Progenitor cell of endocrine pancreas (in vitro differentiated cells): ENCODE measurements at places on chromosomes 12 and 14. TPM values are rescaled to one million over a fixed set of nuclear protein-coding genes. Genes with fewer than 3 reads are reported as not detected.
A peak's percentile ranks its signal among the peaks of the same experiment; 100 is the strongest.

DNA sequence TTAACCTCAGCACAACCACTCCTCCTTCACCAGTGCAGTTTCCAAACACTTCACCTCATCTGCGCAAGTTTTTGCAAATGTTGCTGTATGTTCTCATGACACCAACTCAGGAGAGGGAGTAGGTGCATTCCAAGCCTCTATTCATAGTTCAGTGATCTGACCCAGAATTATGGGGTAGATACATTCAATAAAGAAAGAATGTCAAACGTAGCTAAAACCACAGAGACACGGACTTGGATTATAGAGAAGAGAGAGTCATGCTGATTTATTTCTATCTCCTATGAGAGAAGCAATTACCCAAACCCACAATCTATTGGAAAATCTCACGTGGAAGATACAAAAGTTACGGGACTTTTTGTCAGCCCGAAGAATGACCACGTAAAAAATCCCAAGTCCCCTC lies 1006.0 kb upstream of the TMEM132C start:
- H3K4me1 ChIP-seq, result no peaks in the 10 kb centered on the region
- peaks cover 4% of the 10 kb centered on the region for H3K27me3 ChIP-seq
- no peak for DNase-seq
- no peaks in the 10 kb centered on the region for H3K36me3 ChIP-seq
- H3K4me3 ChIP-seq, result no peak overlapping the region
- H3K27ac ChIP-seq, result no peak overlapping the region

GRCh38 chr12:50825372-50825838 lies 17.3 kb upstream of the TMPRSS12 start:
- H3K4me1 ChIP-seq, result peaks cover 11% of the 10 kb centered on the region
- no peak overlapping the region for H3K4me3 ChIP-seq
- H3K27me3 ChIP-seq, result no peaks in the 10 kb centered on the region
- no peak for DNase-seq

DNA sequence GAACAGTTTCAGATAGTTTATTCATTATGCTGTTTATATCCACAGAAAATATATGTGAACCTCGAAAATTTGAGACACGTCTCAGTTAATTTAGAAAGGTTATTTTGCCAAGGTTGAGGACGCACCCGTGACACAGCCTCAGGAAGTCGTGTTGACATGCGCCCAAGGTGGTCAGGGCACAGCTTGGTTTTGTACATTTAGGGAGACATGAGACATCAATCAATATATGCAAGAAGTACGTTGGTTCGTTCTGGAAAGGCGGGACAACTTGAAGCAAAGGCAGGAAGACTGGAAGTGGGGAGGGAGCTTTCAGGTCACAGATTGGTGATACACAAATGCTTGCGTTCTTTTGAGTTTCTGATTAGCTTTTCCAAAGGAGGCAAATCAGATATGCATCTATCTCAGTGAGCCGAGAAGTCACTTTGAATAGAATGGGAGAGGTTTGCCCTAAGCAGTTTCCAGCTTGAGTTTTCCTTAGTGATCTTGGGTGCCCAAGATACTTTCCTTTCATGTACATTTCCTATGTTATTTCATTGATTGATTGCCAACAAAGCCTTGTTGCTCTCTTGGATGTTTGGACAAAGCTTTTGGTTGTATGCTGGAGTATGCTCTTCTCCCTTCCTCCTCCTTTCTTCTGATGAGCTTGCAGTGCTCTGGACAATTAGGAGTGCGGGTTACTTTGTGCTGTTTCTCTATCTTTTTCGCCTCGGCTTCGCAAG lies 3.2 kb downstream of the SNAPC1 start:
- H3K27me3 ChIP-seq, result no peaks in the 10 kb centered on the region
- peak overlapping the region; percentile 73 for H3K27ac ChIP-seq
- DNase-seq, result no peak
- peak overlapping the region; percentile 32 for H3K4me3 ChIP-seq
- peaks cover 6% of the 10 kb centered on the region for H3K36me3 ChIP-seq

DNA sequence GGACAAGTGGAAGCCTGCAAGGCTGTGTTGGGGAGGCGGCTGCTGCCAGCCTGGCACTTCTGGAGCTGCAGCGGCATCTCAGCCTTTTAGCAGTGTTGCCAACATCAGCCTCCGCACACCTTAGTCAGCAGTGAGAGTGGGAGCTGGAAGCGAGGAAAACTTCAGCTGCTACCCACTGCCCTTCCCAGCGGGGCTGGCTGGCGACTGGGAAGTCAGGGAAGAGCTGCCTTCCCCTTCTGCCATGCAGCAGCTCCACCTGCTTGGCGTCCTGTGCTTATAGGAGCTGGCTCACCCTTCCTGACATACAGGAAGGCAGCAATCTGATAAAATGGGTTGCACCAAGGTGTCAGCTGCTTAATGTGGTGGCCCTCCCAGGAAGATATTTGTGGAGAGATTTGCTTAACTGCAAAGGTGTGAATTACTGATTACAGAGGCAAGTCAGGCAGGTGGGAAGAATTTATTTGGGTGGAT lies 15.4 kb upstream of the PLEKHG3 start:
- H3K27me3 ChIP-seq, result peaks cover 62% of the 10 kb centered on the region
- H3K4me3 ChIP-seq, result no peak overlapping the region
- no peak overlapping the region for H3K27ac ChIP-seq
- DNase-seq, result no peak
- H3K4me1 ChIP-seq, result peaks cover 15% of the 10 kb centered on the region
- no peaks in the 10 kb centered on the region for H3K36me3 ChIP-seq

Gene CD4
- 1.5 and 2.1 TPM in 2 replicates for total RNA-seq

- H3K4me3 ChIP-seq, result no peak overlapping the region
- no peaks in the 10 kb centered on the region for H3K27me3 ChIP-seq
- DNase-seq, result no peak
- no peak overlapping the region for H3K27ac ChIP-seq
These were observed 35.8 kb downstream of the TIMELESS start for GRCh38 chr12:56413392-56413791.

Gene PMEL
- total RNA-seq, result 3.7 and 6.3 TPM in 2 replicates

- H3K27ac ChIP-seq, result no peak overlapping the region
- H3K36me3 ChIP-seq, result no peaks in the 10 kb centered on the region
- peaks cover 2% of the 10 kb centered on the region for H3K4me1 ChIP-seq
- H3K27me3 ChIP-seq, result no peaks in the 10 kb centered on the region
These were observed 310.5 kb downstream of the ETNK1 start for GRCh38 chr12:22935501-22935900.

Gene USP44
- 11.6 and 13.3 TPM in 2 replicates for total RNA-seq

DNA sequence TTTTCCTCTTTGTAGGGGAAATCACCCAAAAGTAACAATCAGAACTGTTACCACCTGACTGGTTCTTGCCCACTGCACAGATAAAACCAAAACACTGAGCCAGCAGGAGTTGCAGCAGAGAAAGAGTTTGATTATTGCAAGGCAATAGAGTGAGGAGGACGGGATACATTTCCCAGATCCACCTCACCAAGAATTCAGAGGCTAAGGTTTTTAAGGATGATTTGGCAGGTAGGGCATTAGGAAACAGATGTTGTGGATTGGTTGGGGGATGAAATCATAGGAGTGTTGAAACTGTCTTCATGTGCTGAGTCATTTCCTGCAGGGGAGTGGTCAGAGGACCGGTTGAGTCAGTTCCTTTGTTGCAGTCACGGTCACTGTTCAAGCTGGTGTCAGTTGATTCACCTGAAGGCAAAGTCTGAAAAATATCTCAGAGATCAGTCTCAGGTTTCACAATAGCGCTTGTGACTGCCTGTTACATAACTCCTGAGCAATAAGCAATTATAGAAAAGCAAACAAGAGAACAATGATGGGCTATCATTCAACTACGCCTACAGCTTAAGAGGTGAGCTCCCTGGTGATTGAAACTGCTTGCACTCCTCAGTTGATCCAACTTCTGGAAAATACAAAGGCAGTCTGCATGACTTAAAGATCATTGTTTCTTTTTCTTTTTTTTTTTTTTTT lies 20.3 kb upstream of the AMN1 start:
- H3K36me3 ChIP-seq, result peaks cover 15% of the 10 kb centered on the region
- no peaks in the 10 kb centered on the region for H3K27me3 ChIP-seq
- peak overlapping the region; percentile 64 for H3K27ac ChIP-seq

DNA sequence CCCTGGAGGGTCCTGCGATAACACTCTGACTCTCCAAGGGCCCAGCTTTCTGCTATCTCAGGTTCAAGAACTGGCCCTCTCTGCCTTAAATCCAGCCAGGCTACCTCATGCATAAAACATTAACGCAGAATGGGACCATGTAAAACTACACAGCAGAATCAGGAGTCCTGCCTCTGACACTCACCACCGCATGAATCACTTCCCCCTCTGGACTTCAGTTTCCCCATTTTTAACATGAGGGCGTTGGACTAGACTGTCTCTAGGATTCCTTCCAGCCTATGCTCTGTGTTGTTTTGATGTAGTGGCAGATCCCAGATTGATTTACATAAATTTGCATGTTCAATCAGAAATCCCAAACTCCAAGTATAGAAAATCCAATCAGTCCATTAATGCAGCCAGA lies 3.3 kb downstream of the NCKAP5L start:
- no peak overlapping the region for H3K4me3 ChIP-seq
- no peak overlapping the region for H3K27ac ChIP-seq
- peaks cover 16% of the 10 kb centered on the region for H3K4me1 ChIP-seq
- no peaks in the 10 kb centered on the region for H3K27me3 ChIP-seq

- no peak for DNase-seq
- H3K4me1 ChIP-seq, result peaks cover 3% of the 10 kb centered on the region
- peaks cover 14% of the 10 kb centered on the region for H3K27me3 ChIP-seq
- no peak overlapping the region for H3K4me3 ChIP-seq
These were observed 27.3 kb upstream of the CHPT1 start for GRCh38 chr12:101670007-101670671.

DNA sequence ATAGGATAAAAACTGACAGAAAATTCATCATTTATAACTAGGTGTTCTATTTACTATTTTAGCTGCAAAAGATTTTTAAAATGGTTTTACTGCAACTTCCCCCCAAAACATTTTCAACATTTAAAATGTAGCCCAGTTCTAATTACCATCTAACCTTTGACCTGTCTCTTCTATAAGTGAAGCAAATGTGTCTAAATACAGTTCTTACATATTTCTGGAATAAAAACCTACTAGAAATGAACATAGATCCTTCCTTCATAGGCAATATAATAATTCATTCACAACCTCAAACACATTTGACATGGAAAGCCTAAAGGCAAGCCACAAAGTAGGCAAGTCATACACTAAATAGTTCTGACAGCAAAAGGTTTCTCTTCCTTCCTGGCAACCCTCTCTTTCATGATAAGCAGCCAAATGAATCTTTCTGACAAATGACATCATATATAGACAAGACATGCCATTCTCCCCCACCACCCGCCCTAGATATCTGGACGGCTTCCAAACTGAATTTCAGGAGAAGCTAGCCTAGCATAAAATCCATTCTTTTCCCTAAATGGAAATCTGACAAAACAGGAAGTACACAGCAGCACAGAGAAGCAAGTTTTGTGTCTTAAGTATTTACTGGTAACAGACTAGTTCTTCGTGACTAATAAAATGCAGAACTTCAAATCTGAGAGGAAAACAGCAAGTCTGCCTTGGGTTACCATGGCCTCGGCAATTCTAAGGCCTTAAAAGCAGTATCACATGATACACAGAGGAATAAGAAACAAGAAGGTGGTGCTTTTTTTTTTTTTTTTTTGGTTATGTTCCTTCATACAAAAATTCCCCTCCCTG lies 17.2 kb upstream of the ARID4A start:
- peak overlapping the region; percentile 91 for H3K27ac ChIP-seq
- peaks cover 17% of the 10 kb centered on the region for H3K4me1 ChIP-seq
- no peaks in the 10 kb centered on the region for H3K27me3 ChIP-seq

DNA sequence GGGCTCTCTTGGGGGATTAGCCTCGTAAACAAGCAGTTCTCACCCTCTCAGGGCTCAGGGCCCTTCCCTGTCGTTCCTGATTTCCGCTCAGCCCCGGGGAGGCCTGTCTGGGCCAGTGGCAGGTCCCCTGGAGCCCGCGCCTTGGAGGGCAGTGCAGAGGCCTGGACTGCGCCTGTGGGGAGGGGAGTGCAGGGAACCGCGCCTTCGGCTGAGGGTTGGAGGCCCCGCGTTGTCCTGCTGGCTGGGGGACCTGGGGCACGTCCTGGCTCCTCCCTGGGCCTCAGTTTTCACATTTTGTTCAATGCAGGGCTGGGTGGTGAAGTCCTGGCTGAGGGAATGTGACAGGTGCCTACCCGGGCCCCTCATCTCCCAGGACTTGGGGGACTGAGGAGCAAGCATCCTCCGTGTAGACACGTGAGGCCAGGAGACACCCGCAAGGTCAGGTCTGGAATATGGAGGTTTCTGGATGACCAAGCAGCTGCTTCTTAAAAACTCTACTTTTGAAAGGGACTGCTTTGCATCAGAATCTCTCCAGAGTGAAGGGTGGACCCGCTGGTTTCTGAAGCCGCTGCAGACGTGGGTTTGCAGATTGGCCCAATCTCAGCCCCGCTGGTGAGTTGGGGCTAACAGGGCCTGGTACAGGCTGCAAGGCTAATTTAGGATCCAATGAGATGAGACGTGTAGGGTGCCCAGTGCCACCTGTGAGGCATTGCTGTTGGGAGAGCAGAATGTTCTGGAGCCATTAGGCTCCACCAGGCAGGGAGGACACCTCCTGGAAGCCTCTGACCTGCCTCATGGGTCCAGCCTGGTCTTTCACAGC lies 80.2 kb downstream of the KIF26A start:
- H3K4me3 ChIP-seq, result no peak overlapping the region
- H3K36me3 ChIP-seq, result no peaks in the 10 kb centered on the region
- no peak overlapping the region for H3K27ac ChIP-seq

DNA sequence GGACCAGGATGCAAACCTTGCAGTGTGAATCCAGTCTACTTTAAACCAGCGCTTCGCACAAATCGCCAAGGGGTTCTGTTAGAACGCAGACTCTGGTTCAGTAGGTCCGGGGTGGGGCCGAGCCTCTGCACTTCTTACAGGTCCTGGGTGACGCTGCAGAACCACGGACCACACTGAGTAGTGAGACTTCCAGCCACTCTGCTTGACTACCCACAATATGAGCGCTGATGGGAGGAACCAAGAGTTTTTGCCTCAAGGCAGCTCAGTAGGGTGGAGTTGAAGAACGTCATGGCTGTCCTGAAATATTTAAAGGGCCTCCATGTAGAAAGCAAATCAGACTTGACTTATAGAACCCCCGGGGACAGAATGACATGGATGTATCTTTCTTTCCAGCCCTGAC lies 138.0 kb upstream of the CRY1 start:
- no peaks in the 10 kb centered on the region for H3K4me1 ChIP-seq
- no peaks in the 10 kb centered on the region for H3K36me3 ChIP-seq
- H3K4me3 ChIP-seq, result no peak overlapping the region
- H3K27me3 ChIP-seq, result peaks cover 18% of the 10 kb centered on the region

DNA sequence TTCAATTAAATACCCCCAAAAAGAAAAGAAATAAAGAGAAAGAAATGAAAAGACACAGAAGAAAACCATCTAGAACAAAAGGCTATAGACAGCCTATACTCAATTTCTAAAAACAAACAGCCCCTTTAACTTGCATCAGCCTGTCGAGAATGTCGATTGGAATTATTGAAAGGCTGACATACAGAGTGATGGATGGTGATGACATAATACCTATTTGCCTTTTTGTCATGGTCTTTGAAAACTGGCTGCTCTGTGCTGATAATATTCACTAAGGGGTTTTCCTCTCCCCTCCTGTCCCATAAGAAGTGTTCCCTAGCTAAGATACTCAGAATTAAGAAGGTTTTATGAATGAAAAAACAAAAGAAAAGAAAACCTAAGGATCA lies 393.7 kb downstream of the SOX5 start:
- H3K4me1 ChIP-seq, result peaks cover 49% of the 10 kb centered on the region
- peaks cover 17% of the 10 kb centered on the region for H3K36me3 ChIP-seq
- H3K27me3 ChIP-seq, result no peaks in the 10 kb centered on the region
- DNase-seq, result no peak
- H3K4me3 ChIP-seq, result peak overlapping the region; percentile 45
- peak overlapping the region; percentile 54 for H3K27ac ChIP-seq

GRCh38 chr12:92803903-92804302 lies 101.1 kb downstream of the PLEKHG7 start:
- peaks cover 28% of the 10 kb centered on the region for H3K36me3 ChIP-seq
- H3K27me3 ChIP-seq, result no peaks in the 10 kb centered on the region
- no peak overlapping the region for H3K27ac ChIP-seq

Gene CCDC60
- total RNA-seq, result 17.6 and 23.4 TPM in 2 replicates

Gene CLEC1A
- total RNA-seq, result not detected in 2 replicates
